Large intestine (tissue), 12 donors: ENCODE measurements at places on chromosomes 1 and 21. TPM values are rescaled to one million over a fixed set of nuclear protein-coding genes. Genes with fewer than 3 reads are reported as not detected.

Gene FCRL4
- 0.07 TPM for polyA plus RNA-seq

Gene SMCP
- polyA plus RNA-seq, result not detected

Gene ADGRL2
- polyA plus RNA-seq, result 60.9 TPM

Gene SLC16A4
- polyA plus RNA-seq, result 47.1 TPM

DNA sequence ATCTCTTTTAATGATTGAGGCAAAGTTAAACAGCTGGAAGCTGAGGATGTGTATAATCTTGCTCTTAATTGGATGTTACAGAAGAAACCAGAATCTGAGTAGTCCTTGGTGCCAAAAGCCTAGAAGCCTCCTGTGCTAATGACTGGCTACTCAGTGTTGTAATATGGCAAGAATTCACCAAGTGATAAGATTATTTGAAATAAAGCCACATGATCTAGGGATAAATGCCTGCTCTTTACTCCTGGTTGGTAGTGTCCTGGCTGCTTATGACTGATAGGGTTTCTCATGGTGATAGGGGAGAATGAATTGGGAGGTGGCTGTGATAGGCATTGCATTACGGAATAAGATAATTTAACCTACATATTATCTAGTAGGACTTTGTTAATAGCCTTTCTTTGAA lies 13.6 kb upstream of the MAB21L3 start:
- DNase-seq, result no peak

DNA sequence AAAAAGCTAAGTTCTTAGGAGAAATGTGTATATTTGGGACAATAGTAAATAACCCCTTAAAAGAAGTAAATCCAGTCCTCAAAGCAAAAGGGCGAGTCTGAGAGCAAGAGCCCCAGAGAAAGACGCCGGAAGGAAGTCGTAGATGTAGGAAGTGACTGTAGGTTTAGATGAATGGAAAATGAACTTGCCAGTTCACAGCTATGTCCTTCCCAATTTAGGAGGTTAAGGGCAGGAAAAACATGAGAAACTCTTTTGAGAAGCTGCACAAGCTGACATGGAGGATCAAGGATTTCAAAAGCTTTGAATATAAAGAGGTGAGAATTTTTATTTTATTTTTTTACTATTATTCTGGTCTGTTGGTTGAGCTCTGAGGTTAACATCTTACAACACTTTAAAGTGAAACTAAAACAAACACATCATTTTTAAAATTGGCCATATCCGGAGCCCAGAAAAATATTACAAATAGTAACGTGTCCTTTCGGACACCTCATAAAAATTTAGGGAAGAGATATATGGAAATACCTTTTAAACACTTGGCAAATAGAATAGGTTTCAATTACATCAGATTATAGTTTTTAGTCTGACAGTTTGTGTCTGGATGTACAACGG lies 1178.6 kb downstream of the MRPL39 start:
- DNase-seq, result no peak

GRCh38 chr1:8674481-8674880 lies 143.0 kb downstream of the RERE start:
- DNase-seq, result no peak

- peak; percentile 28 for DNase-seq
Measured at GRCh38 chr1:81582467-81582986, 218.2 kb upstream of the ADGRL2 start.

GRCh38 chr1:202663131-202663530 lies 47.1 kb downstream of the SYT2 start:
- DNase-seq, result no peak
